A549 treated with DMSO at 1 μM for 4 hours (cell line): ENCODE measurements at places on chromosomes 7 and 10. TPM values are rescaled to one million over a fixed set of nuclear protein-coding genes. Genes with fewer than 3 reads are reported as not detected.

The CYP2C9 gene
- total RNA-seq, result 0.03 to 0.12 TPM in 2 of 5 replicates, not detected in the others

The THNSL1 gene
- total RNA-seq, result 2.6 to 4.6 TPM (median 4.4 TPM) in 5 replicates

The NUDT5 gene
- 133 to 147 TPM (median 144 TPM) in 5 replicates for total RNA-seq

The XRCC2 gene
- total RNA-seq, result 5.0 to 6.9 TPM (median 6.2 TPM) in 5 replicates

The BCCIP gene
- 120 to 145 TPM (median 128 TPM) in 5 replicates for total RNA-seq

The HMX2 gene
- 0.06 to 0.27 TPM (median 0.15 TPM) in 4 of 5 replicates, not detected in the other for total RNA-seq

The IL2RA gene
- total RNA-seq, result not detected in 5 replicates

The OR2A12 gene
- not detected in 5 replicates for total RNA-seq

The SNX8 gene
- 38.1 to 69.3 TPM (median 65.8 TPM) in 5 replicates for total RNA-seq

The HYAL4 gene
- 0.07 TPM in 1 of 5 replicates, not detected in the others for total RNA-seq

The HEPACAM2 gene
- not detected in 5 replicates for total RNA-seq

The PIK3CG gene
- not detected in 5 replicates for total RNA-seq

The RARRES2 gene
- total RNA-seq, result not detected in 5 replicates

The FKBP6 gene
- total RNA-seq, result not detected in 5 replicates

The BAMBI gene
- total RNA-seq, result 14.4 to 19.1 TPM (median 18.0 TPM) in 5 replicates

The GRB10 gene
- 68.4 to 95.1 TPM (median 82.8 TPM) in 5 replicates for total RNA-seq

The CPA2 gene
- 0.11 to 0.44 TPM in 2 of 5 replicates, not detected in the others for total RNA-seq

The PCDH15 gene
- total RNA-seq, result not detected in 5 replicates

The LAMB1 gene
- total RNA-seq, result 126 to 145 TPM (median 142 TPM) in 5 replicates

The PAX4 gene
- not detected in 5 replicates for total RNA-seq
